ENCODE measurements at places on chromosomes 2 and 18.
A peak's percentile ranks its signal among the peaks of the same experiment; 100 is the strongest.

DNA sequence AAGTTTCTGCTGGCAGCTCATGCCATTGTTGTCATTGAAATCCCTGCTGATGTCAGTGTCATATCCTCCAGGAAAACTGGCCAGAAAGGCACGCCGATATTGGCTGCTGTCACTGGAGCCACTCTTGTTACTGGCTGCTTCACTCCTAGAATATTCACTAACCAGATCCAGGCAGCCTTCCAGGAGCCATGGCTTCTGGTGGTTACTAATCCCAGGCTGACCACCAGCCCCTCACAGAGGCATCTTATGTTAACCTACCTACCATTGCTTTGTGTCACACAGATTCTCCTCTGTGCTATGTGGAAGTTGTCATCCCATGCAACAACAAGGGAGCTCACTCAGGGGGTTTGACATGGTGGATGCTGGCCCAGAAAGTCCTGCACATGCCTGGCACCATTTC, 27.0 kb upstream of the MTX2 start:
- DNase-seq = no peak

- no peak for DNase-seq
Observed at GRCh38 chr2:71458413-71459083, 5.2 kb downstream of the DYSF start.

GRCh38 chr18:72197591-72197990, 346.6 kb downstream of the CBLN2 start:
- DNase-seq = no peak

- DNase-seq = no peak
Observed at GRCh38 chr18:56210520-56210919, 427.9 kb downstream of the TXNL1 start.

DNA sequence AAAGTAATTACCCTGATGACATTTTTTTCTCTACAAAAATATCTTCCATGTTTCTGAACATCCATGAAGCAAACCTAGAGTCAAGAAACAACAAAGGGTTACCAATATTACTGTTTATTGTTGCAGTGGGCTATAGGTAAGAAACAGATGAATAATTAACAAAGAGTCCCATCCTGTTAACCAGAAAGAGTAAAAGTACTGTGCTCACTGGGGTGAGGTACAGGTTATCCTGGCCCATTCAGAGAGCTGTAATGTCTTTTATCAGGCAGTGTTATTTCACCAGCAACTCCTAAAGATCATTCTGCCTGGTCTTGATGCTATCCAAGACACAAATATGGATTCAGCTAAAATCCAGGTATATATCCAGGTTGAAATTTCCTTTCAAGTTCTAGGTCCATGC, 754.9 kb downstream of the SATB2 start:
- DNase-seq = no peak

DNA sequence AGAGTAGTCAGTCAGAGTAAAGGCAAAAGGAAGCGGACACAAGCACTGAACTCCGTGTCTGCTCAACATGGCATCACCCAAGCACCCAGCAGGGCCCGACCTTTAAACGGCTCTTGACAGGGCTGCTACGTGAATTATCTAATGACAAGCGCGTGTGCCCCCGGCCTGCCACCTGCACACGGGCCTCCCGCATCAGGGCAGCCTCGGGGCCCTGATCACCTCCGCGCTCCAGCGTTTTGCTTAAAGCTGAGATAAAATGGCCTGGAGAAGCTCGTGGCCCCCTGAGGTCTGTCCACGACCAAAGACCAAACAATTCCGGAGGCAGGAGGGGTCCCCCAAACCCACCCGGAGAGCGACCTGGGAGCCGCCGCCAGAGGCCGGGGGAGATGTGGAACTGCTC, 376 bp downstream of the NDUFA10 start:
- DNase-seq = peak; percentile 50

- DNase-seq = no peak
Observed at GRCh38 chr2:186913870-186914269, 64.9 kb upstream of the ZSWIM2 start.

DNA sequence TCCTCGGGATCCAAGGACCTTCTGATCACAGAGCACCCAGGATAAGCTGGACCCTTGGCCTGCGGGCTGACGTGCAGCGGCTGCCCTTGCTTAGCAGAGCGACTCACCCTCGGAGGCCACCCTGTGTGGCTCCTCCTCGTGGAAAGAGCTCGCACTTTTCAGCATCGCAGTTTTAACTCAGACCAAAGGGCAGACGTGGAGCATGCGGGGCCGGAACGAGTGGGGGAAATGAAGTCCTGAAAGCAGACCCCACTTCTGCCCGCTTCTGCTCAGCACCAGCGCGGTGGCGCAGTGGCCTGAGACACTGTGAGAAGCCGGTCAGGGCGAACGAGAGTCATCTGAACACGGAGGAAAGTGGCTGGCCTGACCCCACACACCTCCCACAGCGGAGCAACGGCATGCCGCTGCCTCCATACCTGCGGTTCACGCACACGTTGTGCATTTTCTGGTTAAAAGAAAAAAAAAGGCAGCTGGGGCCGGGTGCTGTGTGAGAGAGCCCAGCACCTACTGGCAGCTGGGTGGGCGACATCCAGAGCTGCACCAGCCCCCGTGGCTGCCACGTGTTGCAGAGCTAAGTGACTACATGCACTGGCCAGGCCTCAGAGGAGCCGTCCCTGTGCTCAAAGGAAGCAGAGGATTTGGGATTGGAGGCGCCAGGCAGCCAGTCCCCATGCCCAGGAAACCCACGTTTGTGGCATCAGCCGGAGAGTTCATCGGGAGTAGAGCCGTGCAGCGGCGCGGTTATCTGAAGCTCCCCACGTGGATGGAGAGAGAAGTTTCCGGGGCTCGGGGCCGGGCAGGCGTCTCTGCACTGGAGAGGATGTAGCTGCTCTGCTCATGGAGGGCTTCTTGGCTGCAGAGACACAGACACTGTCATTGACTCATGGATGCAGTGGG, 89.7 kb downstream of the USP40 start:
- DNase-seq = no peak

DNA sequence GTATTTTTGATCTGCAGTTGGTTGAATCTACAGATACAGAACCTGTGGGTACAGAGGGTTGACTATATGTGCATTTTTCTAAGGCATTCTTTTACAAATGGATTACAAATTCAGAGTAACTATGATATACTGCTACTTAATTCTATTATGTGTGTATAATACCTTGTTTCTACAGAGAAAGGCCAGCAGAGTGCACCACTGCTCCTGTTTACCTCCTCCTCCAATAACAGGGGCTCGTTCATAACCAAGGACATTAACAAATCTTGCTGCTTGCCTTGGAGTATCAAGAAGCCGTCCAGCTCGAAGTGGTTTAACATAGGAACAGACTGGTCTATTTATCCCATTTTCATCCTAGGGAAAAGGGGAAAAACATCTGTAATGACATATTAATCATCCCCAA, 16.4 kb downstream of the CEP76 start:
- DNase-seq = no peak
